Endothelial cell (in vitro differentiated cells): ENCODE measurements at places on chromosomes 6 and 20.

DNA sequence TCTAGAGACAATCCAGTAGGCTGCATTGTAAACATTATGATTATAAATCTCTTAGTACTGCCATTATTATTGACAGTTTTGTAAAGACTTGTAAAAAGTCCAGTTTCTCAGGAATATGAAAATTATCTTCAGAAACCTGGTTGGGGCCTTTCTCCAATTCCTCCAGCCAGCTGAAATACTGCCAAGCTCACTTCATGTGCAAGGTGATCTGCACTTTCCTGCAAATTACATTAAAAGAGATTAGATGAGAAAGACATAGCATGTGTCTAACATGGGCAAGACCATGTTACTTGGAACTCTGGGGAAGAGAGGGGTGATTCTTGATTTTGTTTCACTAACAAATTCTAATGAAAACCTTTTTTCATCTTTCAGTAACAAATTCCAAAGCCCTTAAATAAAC lies 24.0 kb downstream of the PGM3 start:
- no peak for DNase-seq

DNA sequence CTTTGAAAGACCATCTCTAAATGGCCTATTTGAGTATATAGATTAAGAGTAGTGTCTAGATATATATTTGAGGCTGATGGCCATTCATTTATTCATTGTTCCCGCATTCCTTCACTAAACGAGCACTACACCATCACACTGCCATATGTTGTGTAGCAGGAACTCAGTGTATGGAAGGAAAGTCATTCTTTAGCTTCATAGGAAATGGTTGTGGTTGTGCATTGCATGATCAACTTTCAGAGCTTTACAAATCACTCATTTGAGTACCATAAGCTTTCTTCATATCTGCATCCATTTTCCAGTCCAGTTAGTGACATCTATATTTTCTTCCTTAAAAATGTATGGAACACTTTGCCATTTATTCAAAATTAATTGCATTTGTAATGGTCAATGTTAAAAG lies 97.9 kb downstream of the ARID1B start:
- no peak for DNase-seq

GRCh38 chr6:56790414-56790813 lies 147.7 kb upstream of the DST start:
- no peak for DNase-seq

- no peak for DNase-seq
These were observed 461.3 kb downstream of the GJA1 start for GRCh38 chr6:121896771-121897170.

GRCh38 chr20:1800777-1801176 lies 94.4 kb upstream of the SIRPA start:
- DNase-seq: no peak

DNA sequence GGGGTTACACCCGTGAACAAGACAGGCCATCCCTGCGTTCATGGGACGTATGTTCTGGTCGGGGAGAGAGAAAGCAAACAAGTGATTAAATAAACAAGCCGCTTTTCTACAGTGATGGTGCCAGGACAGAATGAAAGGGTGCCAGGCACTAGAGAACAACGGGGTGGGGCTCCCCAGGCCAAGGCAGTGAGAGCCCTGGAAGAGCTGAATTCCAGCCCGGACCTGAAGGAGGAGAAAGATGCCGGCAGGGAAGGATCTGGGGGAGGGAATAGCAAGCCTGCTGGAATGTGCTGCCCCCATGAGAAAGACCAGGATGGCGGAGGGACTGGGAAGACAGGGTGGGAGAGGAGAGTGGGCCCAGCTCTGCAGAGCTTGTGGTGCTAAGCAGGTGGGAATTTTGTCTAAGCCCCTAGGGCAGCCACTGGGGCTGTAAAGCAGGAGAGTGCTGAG lies 7.5 kb downstream of the SNAI1 start:
- no peak for DNase-seq
